T-helper 2 cell treated with Interferon-gamma antibody and Interleukin-4, amounts not matched to agents 5 μg/mL and 100 μg/mL, for 36 hours (primary cell): ENCODE measurements at places on chromosomes 6 and 20.

DNA sequence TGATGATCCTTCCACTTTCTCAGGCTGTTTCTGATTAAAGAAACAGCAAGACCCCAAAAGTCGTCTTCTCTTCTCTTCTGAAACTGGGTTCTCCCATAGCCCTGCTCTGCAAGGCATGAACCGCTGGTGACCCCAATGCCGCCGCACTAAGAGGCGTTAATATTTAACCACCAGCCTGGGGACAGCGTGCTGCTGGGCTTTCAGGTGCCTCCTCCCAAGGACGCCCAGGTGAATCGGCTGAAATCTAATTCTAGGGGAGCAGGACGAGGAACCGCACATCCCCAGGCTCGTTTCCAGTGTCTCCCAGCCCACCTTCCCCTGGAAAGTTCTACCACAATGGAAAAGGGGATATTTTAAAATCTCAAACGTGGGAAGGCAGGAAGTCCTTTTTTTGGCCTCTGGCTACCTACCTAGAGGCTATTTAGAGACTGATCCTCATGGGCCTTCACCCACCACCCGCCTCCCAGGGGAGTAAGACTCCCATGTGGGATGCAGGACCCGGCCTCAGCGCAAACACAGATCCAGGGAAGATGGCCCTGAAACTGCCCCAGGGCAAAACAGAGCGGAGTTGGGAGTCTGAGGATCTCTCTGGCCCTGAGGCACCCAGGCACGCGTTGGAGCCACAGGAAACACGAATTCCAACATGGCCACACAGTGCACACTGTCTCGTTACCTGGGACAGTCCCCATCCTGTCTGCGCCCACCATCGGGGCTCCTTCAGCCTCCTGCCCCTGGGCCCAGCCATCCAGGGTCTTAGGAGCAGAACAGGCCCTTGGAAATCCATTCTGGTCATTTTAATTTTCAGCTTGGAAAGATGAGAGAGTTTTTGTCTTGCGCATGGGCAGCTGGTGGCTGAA is 56.2 kb downstream of the BMP7 start:
- H3K4me3 ChIP-seq, result no peak overlapping the region
- no peaks in the 10 kb centered on the region for H3K36me3 ChIP-seq
- H3K27ac ChIP-seq, result no peak overlapping the region
- no peaks in the 10 kb centered on the region for H3K4me1 ChIP-seq
- DNase-seq, result no peak
- peaks cover 7% of the 10 kb centered on the region for H3K27me3 ChIP-seq

DNA sequence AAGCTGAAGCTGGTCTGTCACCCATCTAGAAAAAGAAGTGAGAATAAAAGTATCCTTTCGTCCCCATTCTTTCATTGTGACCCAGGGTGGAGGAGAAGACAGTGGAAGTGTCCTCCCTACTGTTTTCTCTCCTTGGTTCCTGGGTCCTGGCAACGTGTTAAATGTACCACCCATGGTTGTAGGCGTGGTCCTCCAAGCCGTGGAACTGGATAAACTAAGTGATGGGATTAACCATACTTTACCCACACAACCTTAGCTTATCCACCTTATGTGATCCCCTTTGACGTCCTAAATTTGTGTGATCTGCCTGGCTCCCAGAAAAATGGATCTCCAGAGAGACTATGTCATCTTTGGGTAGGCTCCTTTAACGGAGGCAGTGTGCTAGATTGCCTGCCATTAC is 47.4 kb downstream of the HLA-DPB1 start:
- no peak overlapping the region for H3K27ac ChIP-seq
- peaks cover 9% of the 10 kb centered on the region for H3K4me1 ChIP-seq
- peaks cover 1% of the 10 kb centered on the region for H3K36me3 ChIP-seq
- no peak for DNase-seq
- H3K27me3 ChIP-seq, result peaks cover 33% of the 10 kb centered on the region

DNA sequence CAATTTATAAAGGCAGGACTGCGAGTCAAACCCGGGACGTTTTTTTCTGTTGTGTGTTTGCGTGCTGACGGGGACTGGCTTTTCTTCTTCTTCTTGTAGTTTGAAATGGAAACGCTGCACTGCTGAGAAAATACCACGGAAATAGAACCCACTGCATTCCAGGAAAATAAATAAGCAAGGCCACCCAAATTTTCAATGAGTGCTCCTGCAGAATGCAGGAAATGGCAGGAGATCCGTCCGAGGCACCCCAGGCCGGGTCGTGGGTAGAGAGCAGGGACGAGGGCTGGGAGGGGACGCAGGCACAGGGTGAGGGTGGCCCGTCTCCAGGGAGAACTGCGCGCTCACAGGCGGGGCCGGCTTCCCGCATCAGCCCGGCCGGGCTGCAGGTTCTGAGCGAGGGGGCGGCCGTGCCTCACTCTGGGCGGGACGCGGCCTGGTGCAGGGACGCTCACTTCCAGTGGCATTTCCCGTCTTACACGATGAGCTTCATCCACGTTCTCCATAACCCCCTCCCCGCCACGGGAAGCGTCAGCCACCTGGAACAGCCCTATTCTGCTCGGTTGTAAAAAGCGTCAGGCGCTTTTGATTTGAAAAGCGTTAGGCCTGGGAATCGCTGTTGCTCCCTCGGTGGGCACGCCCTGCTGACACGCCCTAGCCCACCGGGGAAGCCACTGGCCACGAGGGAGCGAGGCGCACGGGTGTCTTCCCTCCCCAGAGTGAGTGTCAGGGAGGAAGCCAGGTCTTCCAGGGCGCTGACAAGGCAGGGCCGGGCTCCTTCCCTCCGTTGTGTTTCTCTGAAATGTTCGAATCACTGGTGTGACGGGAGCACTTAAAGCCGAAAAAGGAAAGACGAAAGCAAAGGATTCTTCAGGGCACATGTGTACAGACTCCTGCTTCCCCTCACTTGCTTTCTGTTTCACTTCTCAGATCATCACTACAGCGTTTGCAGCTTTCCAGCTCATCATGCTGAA is 17.9 kb upstream of the EXOC2 start:
- peak overlapping the region; percentile 99 for H3K27ac ChIP-seq
- DNase-seq, result peak; percentile 57
- no peaks in the 10 kb centered on the region for H3K36me3 ChIP-seq

DNA sequence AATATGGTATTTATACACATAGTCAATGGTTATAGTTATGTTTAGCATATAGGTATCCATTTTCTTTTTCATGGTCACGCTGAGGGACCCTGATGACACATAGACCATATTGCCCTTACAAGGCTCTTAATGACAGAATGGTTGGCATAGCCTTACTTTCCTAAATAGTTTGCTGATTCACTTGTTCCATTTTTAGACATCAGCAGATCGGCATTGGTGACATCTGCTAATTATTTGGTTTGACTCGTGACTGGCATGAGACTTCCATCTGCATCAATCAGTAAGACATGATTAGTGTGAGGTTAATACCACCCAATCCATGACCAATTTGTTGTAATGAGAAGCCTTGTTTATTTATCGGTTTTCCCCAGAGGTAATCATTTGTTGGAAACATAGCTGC is 309.7 kb downstream of the ALDH8A1 start:
- H3K27me3 ChIP-seq, result no peaks in the 10 kb centered on the region
- no peaks in the 10 kb centered on the region for H3K36me3 ChIP-seq
- no peak overlapping the region for H3K27ac ChIP-seq
- H3K4me3 ChIP-seq, result no peak overlapping the region
- no peak for DNase-seq
- peaks cover 29% of the 10 kb centered on the region for H3K4me1 ChIP-seq

GRCh38 chr20:41671143-41671542 is 53.0 kb upstream of the CHD6 start:
- DNase-seq, result no peak
- H3K4me3 ChIP-seq, result no peak overlapping the region
- H3K36me3 ChIP-seq, result no peaks in the 10 kb centered on the region
- H3K27ac ChIP-seq, result no peak overlapping the region

- H3K4me3 ChIP-seq, result no peak overlapping the region
- H3K27ac ChIP-seq, result no peak overlapping the region
- no peaks in the 10 kb centered on the region for H3K27me3 ChIP-seq
These were observed 33.4 kb downstream of the SLC23A2 start for GRCh38 chr20:4967752-4968477.

GRCh38 chr20:8128291-8129060 is 3.6 kb upstream of the PLCB1 start:
- H3K4me3 ChIP-seq, result no peak overlapping the region
- peaks cover 6% of the 10 kb centered on the region for H3K4me1 ChIP-seq
- H3K27me3 ChIP-seq, result peaks cover 49% of the 10 kb centered on the region
- no peaks in the 10 kb centered on the region for H3K36me3 ChIP-seq

DNA sequence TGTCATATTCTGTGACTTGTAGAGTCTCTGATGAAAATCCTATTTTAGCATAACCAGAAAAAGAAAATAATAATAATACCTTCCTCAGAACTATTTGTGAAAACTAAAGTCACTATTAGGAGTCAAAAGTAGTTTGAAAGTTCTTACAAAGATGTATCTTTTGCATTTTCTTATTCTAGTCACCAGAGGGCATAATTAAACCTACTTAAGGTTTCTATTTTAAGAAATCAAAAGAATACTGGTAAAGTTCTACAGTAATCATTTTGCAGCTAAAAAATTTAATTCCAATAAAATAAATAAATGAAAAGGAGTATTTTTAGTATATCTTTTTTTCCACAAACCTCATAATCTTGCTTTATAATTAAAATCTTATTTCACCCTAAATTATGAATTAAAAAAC is 28.0 kb upstream of the MCM9 start:
- peaks cover 11% of the 10 kb centered on the region for H3K4me1 ChIP-seq
- H3K4me3 ChIP-seq, result no peak overlapping the region
- no peak for DNase-seq
- no peak overlapping the region for H3K27ac ChIP-seq
- no peaks in the 10 kb centered on the region for H3K27me3 ChIP-seq

DNA sequence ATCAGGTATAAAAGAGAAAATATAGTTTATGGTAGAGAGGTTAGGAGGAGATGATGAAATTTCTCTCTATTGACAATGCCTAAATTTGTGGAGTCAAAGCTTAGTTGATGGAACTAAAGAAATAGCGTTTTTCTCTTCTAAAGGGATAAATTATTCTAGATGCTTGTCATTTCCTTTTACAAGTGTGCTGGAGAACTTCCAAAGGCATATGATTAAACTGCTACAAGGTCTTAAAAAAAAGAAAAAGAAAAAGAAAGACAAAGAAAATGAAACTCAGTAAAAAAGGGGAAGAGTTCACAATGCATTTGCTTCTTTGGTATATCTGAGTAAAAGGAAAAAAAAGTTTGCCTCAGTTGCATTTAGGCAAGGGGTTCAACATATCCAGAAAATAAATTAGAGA is 499.8 kb upstream of the PTCHD4 start:
- no peak overlapping the region for H3K27ac ChIP-seq
- no peaks in the 10 kb centered on the region for H3K36me3 ChIP-seq
- no peak for DNase-seq
- no peaks in the 10 kb centered on the region for H3K27me3 ChIP-seq

DNA sequence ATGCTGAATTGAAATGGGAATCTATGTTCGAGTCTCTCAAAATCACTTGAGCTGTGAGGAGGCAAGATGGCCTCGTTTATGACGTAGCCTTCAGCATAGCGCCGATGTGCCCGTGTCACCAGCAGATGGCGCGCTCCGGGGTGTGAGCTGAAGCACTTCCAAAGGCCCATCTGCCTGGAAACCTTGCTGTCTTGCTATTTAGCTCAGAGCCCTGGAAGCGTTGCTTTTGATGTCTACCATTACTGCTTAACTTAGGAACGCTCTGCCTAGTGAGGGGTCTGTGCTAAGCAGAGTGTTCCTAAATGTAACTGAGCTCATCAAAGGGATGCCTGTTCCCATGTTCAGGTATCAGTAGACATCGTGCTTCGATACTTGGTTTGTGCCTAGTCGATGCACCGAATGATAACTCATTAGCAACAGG is 67.7 kb downstream of the SYCP2L start:
- H3K4me3 ChIP-seq, result no peak overlapping the region
- no peaks in the 10 kb centered on the region for H3K36me3 ChIP-seq
- no peaks in the 10 kb centered on the region for H3K4me1 ChIP-seq
- peak; percentile 64 for DNase-seq

DNA sequence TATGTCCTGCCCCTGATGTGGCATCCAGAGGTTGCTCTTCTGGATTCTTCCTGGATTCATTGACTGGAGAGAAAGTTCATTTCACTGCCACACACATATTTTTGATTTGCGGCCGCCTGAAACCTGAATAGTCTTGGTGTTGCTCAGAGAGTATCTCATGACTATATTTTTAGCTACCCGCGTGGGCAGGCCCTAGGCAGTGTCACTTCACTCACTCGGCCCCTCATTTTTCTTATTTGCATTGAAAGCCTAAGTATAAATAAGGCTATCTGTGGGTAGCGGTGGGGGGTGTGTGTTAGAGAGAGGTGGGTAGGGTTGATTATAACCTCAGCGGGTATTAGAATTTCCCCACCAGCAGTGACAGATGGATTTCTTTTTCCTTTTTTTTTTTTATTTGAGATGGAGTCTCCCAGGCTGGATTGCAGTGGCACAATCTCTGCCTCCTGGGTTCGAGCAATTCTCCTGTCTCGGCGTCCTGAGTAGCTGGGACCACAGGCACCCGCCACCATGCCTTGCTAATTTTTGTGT is 113.5 kb downstream of the JARID2 start:
- H3K27me3 ChIP-seq, result no peaks in the 10 kb centered on the region
- peaks cover 8% of the 10 kb centered on the region for H3K36me3 ChIP-seq
- H3K4me3 ChIP-seq, result no peak overlapping the region
- no peak overlapping the region for H3K27ac ChIP-seq
- H3K4me1 ChIP-seq, result peaks cover 25% of the 10 kb centered on the region
- no peak for DNase-seq
